Panc1 (cell line): ENCODE measurements at places on chromosomes 1 and 21. TPM values are rescaled to one million over a fixed set of nuclear protein-coding genes. Genes with fewer than 3 reads are reported as not detected.

LGR6 gene
- 0.08 TPM for total RNA-seq

YY1AP1 gene
- total RNA-seq = 58.7 TPM

LRRC38 gene
- not detected for total RNA-seq

FHAD1 gene
- 0.23 TPM for total RNA-seq

SLC44A5 gene
- 0.18 TPM for total RNA-seq

DEPDC1 gene
- 43.0 TPM for total RNA-seq
